ENCODE measurements at places on chromosomes 4 and X.
A peak's percentile ranks its signal among the peaks of the same experiment; 100 is the strongest.

DNA sequence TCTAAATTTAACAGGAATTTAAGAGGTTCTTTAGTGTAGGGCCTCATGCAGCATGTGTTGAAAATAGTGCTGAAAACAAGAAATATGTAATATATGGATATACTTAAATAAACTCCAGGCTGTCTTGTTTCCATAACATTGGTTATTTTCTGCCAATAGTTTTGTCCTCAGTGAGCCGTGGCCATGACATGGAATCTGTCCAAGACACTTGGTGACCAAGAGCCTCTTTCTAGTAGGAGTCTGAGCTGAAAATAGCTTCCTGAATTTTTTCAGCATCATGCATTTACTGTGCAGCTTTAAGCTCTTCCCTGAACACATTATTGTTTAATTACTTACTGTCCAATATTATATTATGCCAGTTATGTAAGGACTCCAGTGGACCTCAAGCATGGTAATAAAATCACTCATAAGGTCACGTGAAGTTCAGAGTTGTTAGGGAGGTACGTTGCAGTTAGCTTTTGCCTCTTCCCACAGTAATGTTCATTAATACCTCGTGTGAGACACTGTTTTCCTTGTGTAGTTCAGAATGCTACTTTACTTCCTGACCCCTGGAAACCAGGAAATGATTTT is 488.2 kb downstream of the GRID2 start:
- DNase-seq: no peak

DNA sequence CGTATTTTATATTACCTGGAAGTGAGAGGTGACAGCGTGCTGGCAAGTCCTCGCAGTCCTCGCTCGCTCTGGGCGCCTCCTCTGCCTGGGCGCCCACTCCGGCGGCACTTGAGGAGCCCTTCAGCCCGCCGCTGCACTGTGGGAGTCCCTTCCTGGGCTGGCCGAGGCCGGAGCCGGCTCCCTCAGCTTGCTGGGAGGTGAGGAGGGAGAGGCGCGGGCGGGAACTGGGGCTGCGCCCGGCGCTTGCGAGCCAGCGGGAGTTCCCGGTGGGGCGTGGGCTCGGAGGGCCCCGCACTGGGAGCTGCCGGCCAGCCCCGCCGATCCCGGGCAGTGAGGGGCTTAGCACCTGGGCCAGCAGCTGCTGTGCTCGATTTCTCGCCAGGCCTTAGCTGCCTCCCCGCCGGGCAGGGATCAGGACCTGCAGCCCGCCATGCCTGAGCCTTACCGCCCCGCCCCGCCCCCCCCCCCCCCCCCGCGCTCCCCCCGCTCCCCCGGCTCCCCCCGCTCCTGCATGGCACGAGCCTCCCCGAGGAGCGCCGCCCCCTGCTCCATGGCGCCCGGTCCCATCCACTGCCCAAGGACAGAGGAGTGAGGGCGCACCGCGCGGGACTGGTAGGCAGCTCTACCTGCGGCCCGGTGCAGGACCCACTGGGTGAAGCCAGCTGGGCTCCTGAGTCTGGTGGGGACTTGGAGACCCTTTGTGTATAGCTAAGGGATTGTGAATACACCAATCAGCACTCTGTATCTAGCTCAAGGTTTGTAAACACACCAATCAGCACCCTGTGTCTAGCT is 298.9 kb upstream of the MAGEB16 start:
- DNase-seq: no peak

DNA sequence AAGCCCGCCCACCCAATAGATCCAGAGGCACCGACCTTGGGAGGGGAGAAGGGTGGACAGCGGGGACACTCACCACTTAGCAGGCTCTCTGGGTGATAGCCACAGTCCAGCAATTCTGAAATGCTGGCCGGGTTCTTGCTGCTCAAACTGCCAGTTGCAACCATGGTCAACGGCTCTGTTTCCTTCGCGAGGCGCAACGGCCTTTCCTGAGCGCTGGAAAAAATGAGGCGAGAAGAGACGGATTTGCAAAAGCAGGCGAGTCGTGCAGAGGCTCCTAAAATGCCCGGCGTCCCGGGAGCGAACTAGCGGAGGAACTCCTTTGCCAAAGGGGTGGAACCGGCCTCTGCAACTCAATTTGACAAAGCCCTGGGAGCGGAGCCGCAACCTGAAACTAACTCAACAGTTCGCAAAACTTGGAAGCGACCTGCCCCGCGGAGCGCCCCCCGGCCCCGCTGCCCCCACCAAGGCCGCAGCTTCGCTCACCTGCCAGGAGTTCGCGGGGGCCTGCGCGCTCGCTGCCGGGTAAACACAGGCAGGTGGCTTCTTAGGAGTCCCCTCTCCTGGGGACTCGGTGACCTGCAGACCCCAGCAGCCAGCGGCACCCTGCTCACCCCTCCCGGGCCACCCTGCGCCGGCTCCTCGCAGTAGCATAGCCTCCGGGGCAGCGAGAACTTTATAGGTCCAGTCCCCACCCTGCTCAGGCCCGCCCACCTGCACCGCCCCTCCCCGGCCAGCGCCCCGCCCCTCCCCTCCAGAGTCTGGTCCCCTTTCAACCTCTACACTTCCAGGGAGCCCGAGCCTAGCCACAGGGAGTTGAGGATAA is at the start of gene DDIT4L:
DDIT4L (minus strand) TSS at position 649 of the 823 bp plus-strand sequence; CDS start at position 164, 485 bp downstream.
- peak; percentile 2 for DNase-seq

DNA sequence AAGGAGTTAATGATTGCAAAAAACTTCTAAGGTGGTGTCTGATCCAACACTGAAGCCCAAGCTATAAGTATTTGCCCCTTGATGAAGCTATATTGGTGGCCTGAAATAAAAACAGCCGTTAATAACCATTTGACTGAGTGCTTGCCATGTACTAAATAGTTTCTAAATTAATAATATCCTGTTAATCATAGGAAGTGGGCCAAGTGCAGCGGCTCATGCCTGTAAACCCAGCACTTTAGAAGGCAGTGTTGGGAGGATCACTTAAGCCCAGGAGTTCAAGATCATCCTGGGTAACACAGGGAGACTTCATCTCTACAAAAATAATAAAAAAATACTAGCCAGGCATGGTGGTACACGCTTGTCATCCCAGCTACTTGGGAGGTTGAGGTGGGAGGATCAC is 8.3 kb downstream of the NDP start:
- no peak for DNase-seq

GRCh38 chrX:103818842-103819619 is 13.0 kb downstream of the RAB9B start:
- no peak for DNase-seq

DNA sequence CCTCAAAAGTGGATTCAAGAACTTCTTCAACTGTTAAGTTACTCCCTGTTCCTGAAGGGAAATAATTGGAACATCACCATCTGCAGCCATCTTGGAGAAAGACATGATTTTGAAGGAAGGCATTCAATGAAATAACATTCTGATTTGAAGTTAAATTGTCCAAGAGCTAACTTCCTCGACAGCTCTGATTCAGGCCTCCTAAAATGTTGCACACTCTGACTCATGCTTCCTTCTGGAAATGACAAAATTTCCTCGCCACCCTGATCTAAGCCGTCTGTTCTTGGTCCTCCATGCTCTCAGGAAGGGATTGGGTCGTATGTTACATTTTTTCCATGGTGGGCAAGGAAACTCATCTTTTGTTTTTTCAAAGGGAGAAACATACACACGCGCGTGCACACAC is 496.9 kb upstream of the DIPK2B start:
- DNase-seq: no peak

GRCh38 chr4:162392946-162393345 is 229.1 kb upstream of the FSTL5 start:
- DNase-seq: no peak

DNA sequence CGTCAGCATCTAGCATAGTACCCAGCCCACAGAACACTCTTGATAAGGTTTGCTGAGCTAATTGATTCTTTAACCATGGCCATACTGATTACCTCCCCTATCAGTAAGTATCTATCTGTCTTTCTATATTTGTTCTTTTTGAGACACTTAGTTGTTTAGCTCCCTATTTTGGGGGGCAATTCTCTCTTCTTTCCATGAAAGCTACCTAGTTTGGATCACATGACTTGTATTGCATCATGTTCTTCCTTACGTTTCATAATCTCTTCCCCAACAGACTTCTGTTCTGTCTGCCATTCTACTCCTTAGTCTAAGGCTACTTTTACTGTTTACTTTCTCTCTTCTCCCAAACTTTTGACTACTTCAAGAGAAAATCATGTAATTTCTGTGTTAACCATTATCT is 39.0 kb downstream of the TBC1D19 start:
- no peak for DNase-seq

- DNase-seq: no peak
Measured at GRCh38 chr4:87516683-87517082, 12.5 kb downstream of the SPARCL1 start.

DNA sequence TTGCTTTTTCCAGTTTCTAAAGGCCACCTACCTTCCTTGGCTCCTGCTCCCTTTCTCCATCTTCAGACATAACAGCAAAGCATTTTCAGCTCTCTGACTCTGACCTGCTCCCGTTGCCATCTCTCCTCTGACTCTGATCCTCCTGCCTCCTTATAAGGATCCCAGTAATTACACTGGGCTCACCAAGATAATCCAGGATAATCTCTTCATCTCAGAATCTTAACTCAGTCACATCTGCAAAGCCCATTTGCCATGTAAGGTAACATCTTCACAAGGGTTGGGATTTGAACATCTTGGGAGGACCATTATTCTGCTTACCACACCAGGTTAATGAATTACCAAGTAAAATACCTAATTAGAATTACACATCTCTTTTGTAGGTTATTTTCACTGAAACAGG is 41.3 kb upstream of the MAGED1 start:
- DNase-seq: no peak

DNA sequence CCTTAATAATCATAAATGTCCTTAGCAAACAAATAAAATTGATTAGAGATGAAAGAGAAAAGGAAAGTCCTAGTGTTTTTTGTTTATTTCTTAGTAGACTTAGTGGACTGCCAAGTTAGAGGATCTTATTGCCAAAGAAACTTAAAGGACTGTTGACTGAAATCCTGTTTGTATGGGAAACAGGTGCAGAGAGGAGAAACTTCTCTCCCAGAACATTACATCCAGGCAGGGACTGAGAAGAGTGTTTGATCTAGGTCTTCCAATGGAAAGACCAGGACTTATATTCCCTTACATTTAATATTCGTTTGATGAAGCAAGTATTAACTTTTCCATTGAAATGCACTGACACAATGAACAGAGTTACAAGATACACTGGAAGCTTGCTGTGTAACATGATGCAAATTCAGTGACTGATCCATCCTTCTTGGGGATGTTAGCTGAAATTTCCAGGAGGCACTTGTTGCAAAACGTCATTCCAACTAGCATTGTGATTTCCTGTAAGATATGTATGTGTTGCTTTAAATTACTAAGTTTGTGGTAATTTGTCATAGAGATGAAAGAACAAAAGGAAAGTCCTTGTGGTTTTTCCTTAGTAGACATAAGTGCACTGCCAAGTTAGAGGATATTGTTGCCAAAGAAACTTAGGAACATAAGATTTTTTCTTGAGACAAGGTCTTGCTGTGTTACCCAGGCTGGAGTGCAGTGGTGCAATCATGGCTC is 505.6 kb downstream of the STIM2 start:
- DNase-seq: no peak

DNA sequence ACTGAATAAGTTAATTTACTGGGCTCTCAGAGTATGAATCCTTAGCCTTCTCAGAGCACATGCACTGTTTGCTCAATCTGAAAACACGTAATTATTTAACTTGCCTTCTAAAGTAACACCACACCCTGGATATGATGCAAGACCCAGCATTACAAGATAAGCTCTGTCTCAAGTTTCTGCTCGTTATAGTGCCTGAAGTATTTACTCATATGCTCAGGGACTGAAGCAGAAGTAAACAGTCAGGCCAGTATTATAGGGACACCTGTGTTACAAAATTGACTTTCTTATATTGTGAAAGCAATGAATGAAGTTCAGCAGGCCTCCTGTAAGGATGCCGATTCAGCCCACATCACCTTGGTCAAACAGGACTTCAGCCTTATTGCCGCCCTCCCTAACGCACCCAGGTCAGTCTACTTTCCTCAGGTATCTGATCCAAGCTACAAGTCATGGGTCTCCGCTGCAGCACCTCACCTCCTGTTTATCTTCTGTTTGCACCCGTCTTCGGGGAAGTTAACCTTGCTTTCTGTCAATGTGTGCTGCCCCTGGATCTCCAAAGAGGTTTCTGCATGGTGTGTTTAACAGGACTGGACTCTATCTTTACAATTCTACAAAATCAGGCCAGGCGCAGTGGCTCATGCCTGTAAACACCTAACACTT is 42.8 kb upstream of the KLF3 start:
- peak; percentile 18 for DNase-seq

DNA sequence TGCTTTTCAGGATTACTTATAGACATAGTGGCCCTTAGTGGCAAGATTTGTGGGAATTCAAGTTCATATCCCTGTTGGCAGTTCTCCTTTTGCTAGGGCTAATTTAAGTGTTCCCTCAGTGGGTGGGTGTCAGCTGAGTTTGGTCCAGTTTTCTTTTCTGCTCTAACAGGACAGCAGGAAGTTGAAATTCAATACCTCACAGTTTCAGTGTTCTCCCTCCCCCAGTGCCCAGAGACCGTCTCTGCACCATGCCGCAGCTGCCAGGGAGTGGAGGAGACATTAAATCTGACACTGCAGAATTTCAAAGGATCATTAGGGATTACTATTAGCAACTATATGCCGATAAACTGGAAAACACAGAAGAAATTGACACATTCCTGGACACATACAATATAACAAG is 50.7 kb downstream of the UBE2NL start:
- no peak for DNase-seq

DNA sequence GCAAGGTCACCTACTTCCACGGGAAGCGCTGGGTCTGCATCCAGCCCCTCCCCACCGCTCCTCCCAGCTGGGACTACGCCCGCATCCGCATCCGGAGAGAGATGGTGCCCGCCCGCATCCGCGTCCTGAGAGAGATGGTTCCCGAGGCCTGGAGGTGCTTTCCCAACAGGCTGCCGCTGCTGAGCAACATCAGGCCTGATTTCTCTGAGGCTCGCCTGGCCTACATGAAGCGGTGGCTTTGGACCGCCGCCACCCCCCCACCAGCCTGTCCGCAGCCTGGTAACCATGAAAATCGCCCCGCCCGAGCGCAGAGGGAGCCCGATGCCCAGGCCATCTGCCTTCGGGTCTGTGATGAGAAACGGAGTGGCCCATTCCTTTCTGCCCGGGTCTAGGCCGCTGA is 18.1 kb downstream of the CLTRN start:
- no peak for DNase-seq

DNA sequence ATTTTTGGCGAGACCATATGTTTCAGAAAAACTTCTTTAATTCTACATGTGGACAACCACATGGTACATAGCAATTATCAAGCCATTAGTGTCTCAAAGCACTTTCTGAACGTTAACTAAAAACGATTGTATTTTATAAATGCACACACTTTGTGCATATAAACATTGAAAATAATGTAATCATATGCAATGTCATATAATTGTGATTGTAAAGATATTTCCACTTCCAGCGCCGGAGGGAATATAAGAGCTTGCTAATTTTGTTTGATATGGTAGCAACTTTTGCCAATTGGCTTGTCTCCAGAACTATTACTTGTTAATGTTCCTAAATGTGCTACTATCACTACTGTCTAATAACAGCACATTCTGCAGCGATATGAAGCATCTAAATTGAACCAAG is 162.3 kb upstream of the SMIM31 start:
- DNase-seq: no peak

DNA sequence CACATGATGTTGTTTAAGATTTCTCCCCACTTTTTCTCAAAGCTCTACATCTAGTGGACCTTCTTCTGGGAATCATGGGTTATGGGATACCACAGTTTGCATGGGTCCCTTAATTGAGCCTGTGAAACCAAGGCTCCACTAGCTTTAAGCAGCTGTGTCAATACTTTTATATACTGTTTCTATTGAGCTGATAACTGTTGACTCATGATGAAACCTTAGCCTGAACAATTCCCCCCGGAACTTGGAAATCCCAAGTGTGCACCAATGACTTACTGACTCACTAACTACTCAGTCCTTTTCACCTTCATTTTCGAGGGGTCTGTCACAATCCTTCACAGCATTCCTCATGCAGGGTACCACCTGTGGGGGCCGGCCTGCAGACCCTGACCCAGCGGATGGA is 12.7 kb upstream of the SPIN4 start:
- peak; percentile 4 for DNase-seq
